ENCODE measurements at places on chromosomes 6 and 20. TPM values are rescaled to one million over a fixed set of nuclear protein-coding genes. Genes with fewer than 3 reads are reported as not detected.

GRCh38 chr6:116369540-116369939 is 1.2 kb upstream of the DSE start:
- no peak for DNase-seq

The TASP1 gene
- total RNA-seq: 9.0 TPM

The IL20RA gene
- total RNA-seq: not detected

The TRIM10 gene
- not detected for total RNA-seq

The MKKS gene
- total RNA-seq: 8.6 TPM

The TRIM40 gene
- total RNA-seq: not detected
